T-helper 17 cell (primary cell): ENCODE measurements at places on chromosomes 7 and 10. TPM values are rescaled to one million over a fixed set of nuclear protein-coding genes. Genes with fewer than 3 reads are reported as not detected.

The SPDYE6 gene
- not detected for total RNA-seq

The LIPK gene
- not detected for total RNA-seq

DNA sequence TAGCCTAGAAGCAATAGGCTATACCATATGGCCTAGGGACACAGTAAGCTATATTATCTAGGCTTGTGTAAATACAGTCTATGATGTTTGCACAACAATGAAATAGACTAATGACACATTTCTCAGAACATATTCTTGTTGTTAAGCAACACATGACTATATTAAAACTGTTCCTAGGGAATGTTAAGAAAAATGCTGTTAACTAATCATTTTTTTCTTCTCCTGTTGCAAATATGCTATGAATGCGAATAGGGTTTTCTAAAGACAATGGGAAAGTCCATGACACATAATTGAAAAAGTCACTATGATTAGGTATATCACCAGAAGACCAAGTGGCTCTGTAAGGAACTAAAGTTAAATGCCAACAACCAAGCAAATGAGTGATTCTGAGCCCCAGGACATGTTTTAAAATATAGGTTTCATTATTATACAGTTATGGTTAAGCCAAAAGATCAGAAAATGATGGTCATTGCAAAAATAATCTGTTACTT is 454.0 kb upstream of the SORCS1 start:
- H3K4me1 ChIP-seq = no peaks in the 10 kb centered on the region
- DNase-seq = no peak
- H3K27me3 ChIP-seq = no peaks in the 10 kb centered on the region
- H3K36me3 ChIP-seq = no peaks in the 10 kb centered on the region

GRCh38 chr10:75859141-75859540 is 427.7 kb downstream of the LRMDA start:
- no peak overlapping the region for H3K4me3 ChIP-seq
- DNase-seq = no peak
- H3K27ac ChIP-seq = no peak overlapping the region
- no peaks in the 10 kb centered on the region for H3K4me1 ChIP-seq
- H3K36me3 ChIP-seq = no peaks in the 10 kb centered on the region

DNA sequence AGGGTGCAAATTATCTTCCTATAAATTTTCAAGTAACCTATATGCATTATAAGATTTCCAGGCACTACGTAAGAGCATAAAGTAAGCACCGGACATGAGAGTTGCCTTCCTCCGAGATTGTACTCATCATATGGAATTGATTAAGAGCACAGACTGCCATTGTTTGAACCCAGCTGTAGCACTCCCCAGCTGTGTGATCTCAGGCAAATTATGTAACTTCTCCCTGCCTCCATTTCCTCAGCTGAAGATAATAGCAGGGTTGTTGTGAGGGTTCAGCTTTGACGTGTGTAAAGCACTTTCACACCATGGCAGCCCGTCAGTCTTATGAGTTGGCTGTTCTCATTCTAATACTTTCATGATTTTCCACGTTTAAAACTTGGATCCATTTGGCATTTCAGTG is 122.6 kb downstream of the ITIH5 start:
- H3K27me3 ChIP-seq = peaks cover 16% of the 10 kb centered on the region
- peaks cover 7% of the 10 kb centered on the region for H3K4me1 ChIP-seq
- no peak overlapping the region for H3K27ac ChIP-seq
- no peaks in the 10 kb centered on the region for H3K36me3 ChIP-seq
- no peak for DNase-seq
- no peak overlapping the region for H3K4me3 ChIP-seq

GRCh38 chr10:53379956-53380355 is 607.4 kb upstream of the MBL2 start:
- no peak overlapping the region for H3K4me3 ChIP-seq
- no peak overlapping the region for H3K27ac ChIP-seq
- DNase-seq = no peak
- no peaks in the 10 kb centered on the region for H3K4me1 ChIP-seq
